CD8-positive, alpha-beta T cell (primary cell): ENCODE measurements at places on chromosomes 3 and 15. TPM values are rescaled to one million over a fixed set of nuclear protein-coding genes. Genes with fewer than 3 reads are reported as not detected.
A peak's percentile ranks its signal among the peaks of the same experiment; 100 is the strongest.

- DNase-seq: no peak
These were observed 111.7 kb upstream of the KLF13 start for GRCh38 chr15:31214864-31215489.

DNA sequence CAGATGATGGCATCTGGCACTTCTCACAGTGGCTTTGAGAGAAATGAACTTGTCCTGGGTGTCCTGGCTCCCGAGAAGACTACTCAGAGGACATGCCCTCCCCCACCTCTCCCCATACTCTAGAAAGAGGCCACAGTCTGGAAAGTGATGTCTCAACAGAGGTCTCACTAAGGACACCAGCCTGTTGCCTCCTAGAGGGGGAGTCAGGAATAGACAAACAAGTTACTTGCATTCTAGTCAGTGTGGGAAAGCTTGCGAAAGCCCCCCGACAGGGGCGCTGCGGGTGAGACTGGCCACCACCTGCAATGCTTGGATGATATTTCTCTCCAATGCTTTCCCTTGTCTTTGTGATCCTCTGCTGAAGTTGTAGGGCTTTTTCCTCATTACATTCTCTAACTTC is 17.2 kb downstream of the B4GALT4 start:
- no peak for DNase-seq

DNA sequence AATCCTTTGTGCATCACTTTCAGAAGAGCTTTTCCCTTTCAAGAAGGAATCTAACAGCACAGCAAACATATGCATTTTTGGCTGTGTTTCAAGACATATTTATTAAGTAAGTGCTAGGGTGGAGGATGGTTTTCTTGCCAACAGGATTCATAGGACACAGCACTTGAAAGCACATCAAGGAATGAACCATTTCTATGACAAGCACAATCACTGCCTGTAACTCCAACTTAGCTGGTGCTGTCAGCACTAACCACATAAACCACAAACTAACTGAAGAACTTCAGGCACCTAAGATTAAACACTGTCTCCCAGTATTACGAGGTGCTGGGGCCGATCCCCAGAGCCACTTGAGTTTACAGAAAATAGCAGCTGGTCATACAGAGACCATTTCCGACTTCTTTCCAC is 35.4 kb upstream of the SPRED1 start:
- DNase-seq: no peak

DNA sequence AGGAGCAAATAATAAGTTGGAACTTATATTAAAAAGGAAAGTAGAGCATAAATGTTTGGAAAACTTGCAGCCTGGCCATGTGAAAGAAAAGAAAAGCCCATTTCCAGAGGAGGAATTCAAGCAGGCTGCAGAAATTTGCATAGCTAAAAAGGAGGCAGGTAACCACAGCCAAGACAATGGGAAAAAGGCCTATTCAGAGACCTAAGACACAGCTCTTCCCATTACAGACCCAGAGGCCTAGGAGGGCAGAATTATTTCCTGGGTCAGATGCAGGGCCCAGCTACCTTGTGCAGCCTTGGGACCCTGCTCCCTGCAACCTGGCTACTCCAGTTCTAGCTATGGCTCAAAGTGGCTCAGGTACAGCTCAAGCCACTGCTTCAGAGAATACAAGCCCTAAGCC is 234.6 kb upstream of the BCHE start:
- no peak for DNase-seq

- no peak for DNase-seq
These were observed 26.9 kb upstream of the LCTL start for GRCh38 chr15:66592505-66593218.

- peak; percentile 96 for DNase-seq
These were observed at the start of gene CCDC66 for GRCh38 chr3:56556908-56557830. TSS of gene CCDC66 (plus strand) at chr3:56557175. CDS start at chr3:56557243, 68 bp downstream.

DNA sequence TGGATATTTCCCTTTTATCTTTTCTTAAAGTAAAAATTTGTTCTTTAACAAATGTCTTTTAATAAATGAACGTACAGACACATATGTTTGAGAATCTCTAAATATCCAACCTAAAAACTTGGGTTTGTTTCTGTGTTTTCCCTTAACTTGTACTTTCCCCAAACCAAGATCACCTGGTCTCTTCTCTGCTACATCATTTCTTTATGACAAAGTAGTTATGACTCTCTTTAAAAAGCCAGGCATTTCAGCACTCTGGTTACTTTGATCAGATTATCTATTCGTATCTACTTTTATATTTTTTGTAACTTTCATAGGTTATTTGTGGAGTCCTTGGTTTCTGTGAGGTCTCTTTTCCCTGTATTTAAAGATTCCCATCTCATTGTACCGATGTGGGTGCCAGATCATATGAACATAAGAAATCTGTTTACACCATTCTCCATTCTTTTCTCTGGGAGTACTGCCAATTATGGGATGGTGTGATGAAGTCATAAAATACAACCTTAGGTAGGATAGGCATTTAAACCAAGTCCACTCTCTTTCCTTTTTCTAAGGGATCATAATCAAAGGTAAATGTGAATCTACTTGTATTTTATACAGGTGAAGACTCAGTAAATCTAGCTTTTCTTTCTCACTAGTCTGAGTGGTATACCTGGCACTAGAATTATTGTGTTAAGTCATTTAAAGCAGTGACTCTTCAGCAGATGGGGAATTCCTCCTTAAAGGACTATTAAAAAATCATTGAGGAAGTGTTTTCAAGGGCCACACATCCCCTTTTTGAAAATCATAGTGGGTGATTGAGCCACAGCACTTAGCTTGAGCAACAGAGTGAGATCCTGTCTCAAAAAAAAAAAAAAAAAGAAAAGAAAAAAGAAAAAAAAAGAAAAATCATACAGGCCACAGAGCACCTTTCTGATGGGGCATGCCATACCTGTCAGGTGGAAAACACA is 12.4 kb upstream of the NFKBIZ start:
- DNase-seq: peak; percentile 27

- DNase-seq: peak; percentile 32
These were observed 5.8 kb downstream of the GNAI2 start for GRCh38 chr3:50241713-50242380.

DNA sequence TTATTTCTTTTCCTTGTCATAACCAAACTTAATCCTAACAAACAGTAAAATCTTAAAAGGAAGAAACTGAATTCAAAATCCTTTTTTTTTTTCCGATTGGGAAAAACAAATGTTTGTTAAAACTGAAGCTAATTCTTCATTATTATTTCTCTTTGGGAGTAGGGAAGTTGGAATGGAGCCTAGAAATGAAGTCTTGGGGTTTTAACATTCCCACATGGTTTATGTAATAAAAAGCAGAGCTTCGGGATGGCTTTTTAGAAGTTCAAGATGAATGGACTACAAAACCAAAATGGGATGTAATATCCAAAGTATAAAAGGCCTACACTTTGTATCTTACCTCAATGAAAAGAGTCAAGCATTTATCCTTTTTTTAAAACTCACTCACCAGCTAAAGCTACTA is 189.0 kb upstream of the TMC3 start:
- no peak for DNase-seq

DNA sequence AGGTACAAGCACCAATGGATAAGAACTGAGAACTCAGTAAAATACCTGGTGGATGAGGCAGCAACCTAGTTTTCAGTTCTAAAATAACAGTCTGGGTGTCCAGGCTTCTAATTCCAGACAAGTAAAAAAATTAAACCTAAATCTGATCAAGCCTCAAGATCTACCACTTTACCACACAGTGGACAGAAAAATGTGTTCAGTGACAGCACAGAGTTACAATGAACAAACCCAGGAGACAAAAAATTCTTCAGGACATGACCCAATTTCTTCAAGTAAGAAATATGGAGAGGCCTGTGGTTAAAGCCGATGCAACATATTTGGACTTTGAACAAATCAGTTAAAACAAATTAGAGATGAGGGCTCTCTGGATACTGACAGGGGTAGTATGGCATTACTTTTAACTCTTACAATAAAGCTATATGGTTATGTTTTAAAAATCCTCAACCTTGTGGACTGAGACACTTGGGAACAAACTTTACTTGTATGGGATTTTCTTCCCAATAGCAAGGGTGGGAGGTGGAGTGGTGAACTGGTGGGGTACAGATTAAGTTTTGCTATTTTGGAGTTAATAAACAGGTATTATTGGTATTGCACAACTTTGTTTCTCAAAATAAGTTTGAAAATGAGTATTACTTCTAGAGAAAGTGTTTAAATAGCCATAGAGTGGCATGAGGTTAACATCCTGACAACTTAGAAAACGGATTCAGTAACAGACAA is 14.2 kb downstream of the CCNL1 start:
- DNase-seq: no peak

DNA sequence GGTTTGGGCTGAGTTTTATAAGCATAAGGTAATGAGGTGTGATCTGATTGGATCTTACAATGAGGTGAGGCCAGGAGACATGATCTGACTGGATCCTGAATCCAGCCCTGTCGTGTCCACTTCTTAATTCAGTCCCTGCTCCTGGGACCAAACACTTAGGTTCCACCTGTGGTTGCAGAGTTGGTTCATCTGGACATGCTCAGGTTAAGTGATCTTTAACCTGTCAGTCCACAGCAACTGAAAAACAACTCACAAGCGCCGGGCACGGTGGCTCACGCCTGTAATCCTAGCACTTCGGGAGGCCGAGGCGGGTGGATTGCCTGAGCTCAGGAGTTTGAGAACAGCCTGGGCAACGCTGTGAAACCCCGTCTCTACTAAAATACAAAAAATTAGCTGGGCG is 679.3 kb upstream of the ALCAM start:
- DNase-seq: no peak

The WDR72 gene
- total RNA-seq: not detected

The DUOXA1 gene
- total RNA-seq: not detected

The FETUB gene
- total RNA-seq: not detected

The SHQ1 gene
- 11.3 TPM for total RNA-seq

The GP5 gene
- 2.8 TPM for total RNA-seq

The LTF gene
- total RNA-seq: not detected

The RLBP1 gene
- not detected for total RNA-seq
